ENCODE measurements at places on chromosomes 2 and 18. TPM values are rescaled to one million over a fixed set of nuclear protein-coding genes. Genes with fewer than 3 reads are reported as not detected.

Gene C2orf66
- total RNA-seq = 0.08 TPM

Gene HAAO
- total RNA-seq = not detected

Gene FARP2
- total RNA-seq = 28.9 TPM

Gene FSHR
- total RNA-seq = not detected

Gene CYP27A1
- total RNA-seq = 0.13 TPM

Gene PLEKHH2
- 2.1 TPM for total RNA-seq

Gene LOXHD1
- total RNA-seq = not detected

Gene AKAIN1
- total RNA-seq = not detected

Gene XDH
- total RNA-seq = 1.2 TPM

Gene PDE11A
- total RNA-seq = 0.43 TPM

Gene TMEFF2
- 0.34 TPM for total RNA-seq

Gene UGT1A3
- total RNA-seq = 0.09 TPM

Gene MBD1
- 35.5 TPM for total RNA-seq

Gene CCDC74A
- 16.2 TPM for total RNA-seq

Gene CCDC85A
- total RNA-seq = 0.31 TPM

Gene SIX3
- total RNA-seq = 4.1 TPM

Gene CD226
- total RNA-seq = 0.11 TPM

Gene CHPF
- 31.7 TPM for total RNA-seq

All from A549 treated with AZD2906 at 1 μM for 4 hours (cell line).